Inflammatory macrophage treated with lipopolysaccharide for 1 hour (primary cell): ENCODE measurements at places on chromosomes 1 and 21.
A peak's percentile ranks its signal among the peaks of the same experiment; 100 is the strongest.

DNA sequence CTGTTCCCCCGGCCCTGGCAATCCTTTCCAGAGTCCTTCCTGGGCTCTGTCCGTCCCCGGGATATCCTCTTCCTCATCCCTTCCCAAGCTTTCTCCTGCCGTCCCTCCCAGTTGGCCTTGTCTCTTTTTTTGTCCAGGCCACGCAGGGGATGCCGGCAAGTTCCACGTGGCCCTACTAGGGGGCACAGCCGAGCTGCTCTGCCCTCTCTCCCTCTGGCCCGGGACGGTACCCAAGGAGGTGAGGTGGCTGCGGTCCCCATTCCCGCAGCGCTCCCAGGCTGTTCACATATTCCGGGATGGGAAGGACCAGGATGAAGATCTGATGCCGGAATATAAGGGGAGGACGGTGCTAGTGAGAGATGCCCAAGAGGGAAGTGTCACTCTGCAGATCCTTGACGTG lies 13.4 kb upstream of the SVBP start:
- no peak for DNase-seq

DNA sequence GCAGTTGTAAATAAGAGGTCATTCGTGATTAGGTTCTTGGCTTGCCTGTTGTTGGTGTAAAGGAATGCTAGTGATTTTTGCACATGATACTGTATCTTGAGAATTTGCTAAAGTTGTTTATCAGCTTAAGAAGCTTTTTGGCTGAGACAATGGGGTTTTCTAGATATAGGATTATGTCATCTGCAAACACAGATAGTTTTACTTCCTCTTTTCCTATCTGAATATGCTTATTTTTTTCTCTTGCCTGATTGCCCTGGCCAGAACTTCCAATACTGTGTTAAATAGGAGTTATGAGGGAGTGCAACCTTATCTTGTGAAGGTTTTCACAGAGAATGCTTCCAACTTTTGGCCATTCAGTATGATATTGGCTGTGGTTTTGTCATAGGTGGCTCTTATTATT lies 576.1 kb upstream of the RGS18 start:
- DNase-seq = no peak

DNA sequence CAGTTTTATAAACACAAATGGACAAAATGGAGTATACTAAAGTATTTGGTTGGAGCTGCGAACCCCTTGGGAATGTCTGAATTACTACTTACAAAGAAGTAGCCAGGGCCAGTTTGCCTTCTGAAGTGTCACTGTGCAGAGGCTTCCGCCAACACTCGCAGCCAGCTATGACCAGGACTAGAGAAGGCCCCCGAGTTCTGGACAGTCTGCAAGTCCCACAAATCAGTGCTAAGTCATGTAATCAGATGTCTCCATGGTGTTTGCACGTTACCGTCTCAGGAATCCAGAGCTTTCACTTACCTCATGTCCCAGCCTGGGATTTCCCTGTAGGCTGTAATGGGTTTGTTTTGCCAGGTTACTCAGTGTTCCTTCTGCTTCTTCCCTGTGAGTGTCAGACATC lies 106.6 kb upstream of the SPAG17 start:
- no peak for DNase-seq

DNA sequence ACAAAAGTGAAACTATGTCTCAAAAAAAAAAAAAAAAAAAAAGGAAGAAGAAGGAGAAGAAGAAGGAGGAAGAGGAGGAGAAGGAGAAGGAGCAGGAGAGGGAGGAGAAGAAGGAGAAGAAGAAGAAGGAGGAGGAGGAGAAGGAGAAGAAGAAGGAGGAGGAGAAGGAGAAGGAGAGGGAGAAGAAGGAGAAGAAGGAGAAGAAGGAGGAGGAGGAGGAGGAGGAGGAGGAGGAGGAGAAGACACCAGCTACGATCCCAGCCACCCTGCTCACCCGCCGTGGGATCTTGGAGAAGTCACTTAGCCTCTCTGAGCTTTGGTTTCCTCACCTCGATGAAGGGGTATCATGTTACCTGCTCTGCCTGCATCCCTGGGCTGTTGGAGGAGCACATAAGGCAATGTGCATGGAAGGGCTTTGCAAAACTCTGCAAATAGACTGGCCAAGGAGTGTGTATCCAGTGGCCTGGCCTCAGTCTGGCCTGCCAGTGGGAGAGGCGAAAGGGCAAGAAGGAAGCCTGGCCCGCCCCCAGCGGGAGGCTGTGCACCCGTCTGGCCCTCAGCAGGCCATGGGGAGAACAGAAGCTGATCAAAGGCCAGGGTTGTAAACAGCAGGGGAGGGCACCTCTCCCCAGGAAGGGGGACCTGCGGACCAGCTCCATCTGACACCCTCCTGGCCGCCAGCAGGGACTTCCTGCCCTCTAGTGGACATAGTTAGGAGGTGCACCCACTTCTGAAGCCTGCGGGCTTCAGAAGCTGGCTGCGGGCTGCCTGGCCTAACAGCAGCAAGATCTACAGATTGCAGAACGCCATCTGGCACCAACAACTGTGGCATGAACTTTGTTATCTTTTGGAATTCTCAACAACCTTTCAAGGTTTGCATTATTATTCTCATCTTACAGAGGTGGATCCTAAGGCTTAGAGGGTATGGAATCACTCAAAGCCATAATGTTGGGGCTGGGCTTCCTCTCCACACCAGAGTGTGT lies 19.2 kb upstream of the CDK18 start:
- DNase-seq = peak; percentile 43

GRCh38 chr1:246949956-246950355 lies 18.2 kb upstream of the AHCTF1 start:
- peak; percentile 40 for DNase-seq

GRCh38 chr1:69777423-69777822 lies 209.7 kb downstream of the LRRC7 start:
- DNase-seq = no peak

DNA sequence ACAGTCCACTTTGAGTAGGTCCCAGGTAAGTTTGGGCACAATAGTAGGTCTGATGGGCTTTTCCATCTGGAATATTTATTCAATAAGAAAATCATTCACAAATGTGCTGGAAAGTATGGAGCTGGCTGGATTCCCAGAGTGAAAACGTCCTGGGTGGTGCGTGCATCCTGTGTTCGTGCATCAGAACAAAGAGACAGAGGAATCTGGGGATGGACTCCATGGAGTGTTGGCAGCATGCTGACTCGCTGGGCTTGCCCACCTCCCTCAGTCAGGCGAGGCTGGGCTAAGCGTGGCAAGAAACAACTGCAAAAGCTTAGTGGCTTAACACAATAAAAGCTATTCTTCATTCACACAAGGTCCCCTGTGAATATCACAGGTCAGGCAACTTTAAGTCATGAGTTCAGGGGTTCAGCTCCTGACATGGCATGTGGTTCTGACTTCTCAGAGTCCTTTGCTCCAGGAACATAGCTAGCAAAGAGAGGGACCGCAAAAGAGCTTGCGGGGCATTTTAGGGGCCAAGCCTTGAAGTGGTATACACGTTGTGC lies 151.6 kb upstream of the ZNF644 start:
- DNase-seq = no peak

DNA sequence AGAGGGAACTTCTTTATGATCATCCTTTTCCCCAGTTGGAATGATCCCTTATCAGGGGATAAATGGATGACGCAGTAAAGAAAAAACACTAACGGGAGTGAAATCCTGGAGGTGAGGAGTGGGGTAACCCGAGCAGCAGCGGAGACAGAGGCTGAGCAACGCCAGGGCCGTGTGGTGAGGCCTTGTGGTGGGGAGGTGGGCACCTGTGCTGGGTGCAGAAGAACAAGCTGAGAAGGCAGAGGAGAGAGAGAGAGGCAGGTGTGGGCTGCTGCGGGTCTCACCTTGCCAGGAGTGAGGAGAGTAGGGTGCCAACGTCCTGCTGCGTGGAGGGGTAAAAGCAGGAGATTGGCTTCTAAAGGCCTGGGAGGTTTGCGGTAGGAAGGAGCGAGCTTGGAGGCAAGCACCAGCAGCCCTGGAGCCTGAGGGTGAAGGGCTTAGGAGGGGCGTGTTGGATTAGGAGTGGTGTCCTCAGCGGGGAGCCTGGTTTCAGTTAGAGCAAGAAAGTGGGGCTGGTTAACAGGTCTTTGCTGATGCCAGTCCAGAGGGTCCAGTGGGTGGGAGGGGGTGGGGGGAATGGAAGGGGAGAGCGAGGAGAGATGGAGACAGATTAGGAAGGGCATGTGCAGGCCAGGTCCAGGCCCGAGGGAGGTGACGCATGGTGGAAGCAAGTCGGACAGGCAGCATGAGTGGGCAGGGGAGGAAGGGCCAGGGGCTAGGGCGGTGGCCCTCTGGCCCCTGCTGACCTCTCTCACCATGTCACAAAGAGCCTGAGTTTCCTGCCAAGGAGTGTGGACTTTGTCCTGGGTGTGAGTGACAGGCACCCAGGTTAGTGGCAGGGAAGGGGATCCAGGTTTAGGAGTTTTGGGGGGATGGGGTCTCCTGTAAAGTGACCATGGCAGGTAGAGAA lies 36.7 kb upstream of the LHX4 start:
- no peak for DNase-seq

GRCh38 chr1:109509176-109510134 lies at the start of gene AMIGO1:
AMIGO1 (minus strand) TSS chr1:109509727; CDS start chr1:109508912, 815 bp downstream.
- DNase-seq = peak; percentile 16

GRCh38 chr1:169363046-169363730 lies 4.4 kb downstream of the NME7 start:
- no peak for DNase-seq

DNA sequence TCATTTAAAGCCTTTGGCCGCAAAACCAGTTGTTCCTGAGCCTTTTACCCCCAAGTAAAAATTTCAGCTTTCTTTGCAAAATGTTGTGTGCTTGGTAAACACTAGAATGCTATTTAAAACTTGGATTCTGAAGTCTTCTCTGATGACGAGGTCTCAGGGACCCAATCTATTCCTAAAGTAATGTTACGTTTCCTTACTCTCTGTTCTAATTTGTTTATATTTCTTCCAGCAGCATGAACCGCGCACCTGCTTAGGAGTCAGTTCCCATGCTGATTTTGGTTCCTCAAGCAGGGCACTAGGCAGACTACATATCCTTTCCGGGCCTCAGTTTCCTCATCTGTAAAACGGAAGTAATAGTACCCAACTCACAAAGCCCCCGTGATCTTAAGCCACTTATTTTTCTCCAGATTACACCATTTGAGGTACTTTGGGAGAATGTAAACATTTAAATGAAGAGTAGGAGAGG lies 969 bp upstream of the ALDH4A1 start:
- no peak for DNase-seq

DNA sequence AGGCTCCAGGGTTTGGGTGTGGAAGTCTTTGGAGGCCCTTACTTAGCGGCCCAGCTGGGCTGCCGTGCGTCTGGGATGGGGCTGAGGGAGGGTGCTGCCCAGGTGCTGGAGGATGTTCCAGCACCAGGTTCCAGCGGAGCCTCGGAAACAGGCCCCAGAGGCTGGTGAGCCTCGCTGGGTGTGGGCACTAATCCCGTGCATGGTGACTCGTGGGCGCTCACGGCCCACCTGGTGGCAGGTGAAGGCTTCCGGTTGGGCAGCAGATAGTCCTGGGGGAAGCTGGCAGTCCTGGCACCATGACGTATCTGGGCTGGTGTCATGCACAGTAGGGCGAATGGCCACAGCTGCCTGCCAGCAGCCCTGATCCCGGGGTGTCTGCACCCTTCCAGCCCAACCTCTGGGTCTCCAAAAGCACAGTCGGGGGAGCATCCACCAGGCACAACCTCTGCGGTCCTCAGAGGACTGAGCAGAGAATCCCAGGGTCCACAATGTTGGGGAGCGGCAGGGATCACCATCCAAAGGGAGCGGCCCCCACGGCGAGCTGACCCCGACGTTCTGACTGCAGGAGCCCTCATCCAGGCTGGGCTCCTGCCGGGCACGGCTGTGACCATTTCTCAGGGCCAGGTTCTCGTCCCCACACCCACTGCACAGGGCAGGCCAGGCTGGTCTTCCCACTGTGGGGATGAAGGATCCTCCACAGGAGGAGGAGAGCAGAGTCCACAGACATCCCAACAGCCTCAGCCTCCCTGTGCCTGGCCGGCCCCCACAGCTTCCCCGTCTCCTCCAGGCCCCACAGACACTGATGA lies 25.3 kb downstream of the FTCD start:
- no peak for DNase-seq

GRCh38 chr1:188427642-188428041 lies 1598.9 kb downstream of the PLA2G4A start:
- no peak for DNase-seq

DNA sequence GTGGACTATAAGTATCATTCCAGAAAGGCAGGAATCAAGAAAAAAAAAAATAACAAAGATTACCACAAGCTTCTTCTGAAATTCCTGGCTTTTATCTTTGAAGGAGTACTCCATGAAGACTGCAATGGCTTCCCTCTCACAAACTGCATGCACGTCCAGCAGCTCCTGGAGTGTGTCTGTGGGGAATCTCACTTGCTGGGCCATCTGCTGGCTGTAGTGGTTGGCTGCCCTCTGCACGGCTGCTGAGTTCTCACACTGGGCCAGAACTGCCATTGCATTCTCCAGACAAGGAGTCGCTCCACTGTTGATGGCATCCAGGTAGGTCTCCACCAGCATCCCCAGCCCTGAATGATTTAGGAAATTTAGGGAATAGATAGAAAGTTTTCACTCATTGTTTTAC lies 23.3 kb upstream of the GBP2 start:
- no peak for DNase-seq

GRCh38 chr1:223244366-223245103 lies 101.5 kb upstream of the TLR5 start:
- peak; percentile 28 for DNase-seq

- no peak for DNase-seq
Measured at GRCh38 chr1:62276791-62277190, 42.4 kb downstream of the KANK4 start.

DNA sequence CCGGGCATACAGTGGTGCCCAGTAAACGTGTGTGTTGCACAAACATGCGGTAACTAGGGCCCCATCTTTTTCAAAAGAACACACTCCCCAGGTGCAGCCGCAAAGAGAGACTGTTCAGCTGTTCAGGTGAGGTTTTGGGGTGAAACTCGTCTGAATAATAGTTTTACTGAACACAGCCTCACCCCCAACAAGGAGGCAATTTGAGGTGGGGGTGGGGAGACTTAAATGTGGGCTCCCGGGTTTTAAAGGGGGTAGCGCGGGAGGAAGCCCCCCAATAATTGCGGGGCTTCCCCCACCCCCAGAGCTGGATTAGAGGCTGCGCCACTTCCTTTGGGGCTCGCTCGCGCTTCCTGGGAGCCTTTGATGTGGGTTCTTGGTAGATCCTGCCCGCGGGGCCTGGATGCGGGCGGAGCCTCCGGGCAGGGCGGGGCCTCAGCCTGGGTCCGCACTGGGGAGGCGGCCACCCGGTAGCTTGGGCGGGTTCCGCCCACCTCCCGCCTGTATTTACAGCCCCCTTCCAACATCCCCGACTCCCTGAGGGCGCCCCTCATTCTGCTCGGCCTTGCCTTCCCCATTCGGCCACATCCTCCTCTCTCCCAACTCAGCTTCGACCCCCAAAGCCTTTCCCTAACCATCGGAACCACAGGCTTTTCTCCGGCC lies 6.4 kb upstream of the EPHA2 start:
- no peak for DNase-seq

GRCh38 chr1:237478842-237479241 lies 411.9 kb downstream of the ZP4 start:
- DNase-seq = no peak

- DNase-seq = no peak
Measured at GRCh38 chr1:91707114-91707889, 178.6 kb downstream of the TGFBR3 start.

- no peak for DNase-seq
Measured at GRCh38 chr1:155913969-155914757, 3.0 kb upstream of the RIT1 start.

- DNase-seq = no peak
Measured at GRCh38 chr1:151975311-151976014, 18.2 kb downstream of the S100A10 start.

- DNase-seq = peak; percentile 24
Measured at GRCh38 chr1:9626201-9626608, 25.3 kb upstream of the PIK3CD start.

GRCh38 chr21:33197496-33197895 lies 32.2 kb upstream of the IFNAR2 start:
- DNase-seq = no peak

- DNase-seq = no peak
Measured at GRCh38 chr1:210540288-210540687, 211.6 kb downstream of the HHAT start.
